Tongue (tissue), 3 donors: ENCODE measurements at places on chromosomes 6 and 20. TPM values are rescaled to one million over a fixed set of nuclear protein-coding genes. Genes with fewer than 3 reads are reported as not detected.
A peak's percentile ranks its signal among the peaks of the same experiment; 100 is the strongest.

DNA sequence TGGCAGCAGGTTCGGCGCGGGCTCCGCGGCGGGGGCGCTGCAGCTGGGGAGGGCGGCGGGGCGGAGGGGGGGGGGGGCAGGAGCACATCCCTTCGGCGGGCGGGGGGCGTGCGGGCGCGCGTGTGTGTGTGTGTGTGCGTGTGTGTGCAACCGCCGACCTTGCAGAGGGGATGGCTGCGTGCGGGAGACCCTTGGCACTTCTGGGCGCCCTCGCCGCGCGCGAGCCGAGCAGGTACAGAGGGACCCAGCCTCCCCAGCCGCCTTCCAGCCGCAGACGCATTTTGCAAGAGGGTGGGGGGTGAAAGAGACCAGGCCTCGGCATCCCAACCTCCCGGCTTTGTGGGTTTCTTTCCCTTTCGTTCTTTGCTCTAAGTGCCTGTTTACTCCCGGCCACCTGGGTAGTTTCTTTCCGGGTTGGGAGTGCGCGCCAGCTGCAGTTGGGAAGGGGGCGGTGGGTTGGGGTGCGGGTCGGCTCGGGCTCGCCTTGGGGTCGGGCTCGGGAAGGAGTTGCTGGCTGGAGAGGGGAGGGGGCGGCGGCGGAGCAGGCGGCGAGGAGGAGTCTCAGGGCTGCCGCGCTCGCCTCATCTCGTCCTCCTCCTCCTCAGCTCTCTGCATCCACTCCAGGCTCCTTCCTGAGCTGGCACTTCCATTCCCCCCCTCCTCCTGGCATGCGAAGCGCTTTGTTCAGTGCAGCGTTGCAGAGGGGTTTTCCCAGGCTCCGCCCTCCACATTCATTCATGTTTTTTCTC is 620 bp downstream of the HIVEP1 start:
- peak; percentile 94 for DNase-seq

DNA sequence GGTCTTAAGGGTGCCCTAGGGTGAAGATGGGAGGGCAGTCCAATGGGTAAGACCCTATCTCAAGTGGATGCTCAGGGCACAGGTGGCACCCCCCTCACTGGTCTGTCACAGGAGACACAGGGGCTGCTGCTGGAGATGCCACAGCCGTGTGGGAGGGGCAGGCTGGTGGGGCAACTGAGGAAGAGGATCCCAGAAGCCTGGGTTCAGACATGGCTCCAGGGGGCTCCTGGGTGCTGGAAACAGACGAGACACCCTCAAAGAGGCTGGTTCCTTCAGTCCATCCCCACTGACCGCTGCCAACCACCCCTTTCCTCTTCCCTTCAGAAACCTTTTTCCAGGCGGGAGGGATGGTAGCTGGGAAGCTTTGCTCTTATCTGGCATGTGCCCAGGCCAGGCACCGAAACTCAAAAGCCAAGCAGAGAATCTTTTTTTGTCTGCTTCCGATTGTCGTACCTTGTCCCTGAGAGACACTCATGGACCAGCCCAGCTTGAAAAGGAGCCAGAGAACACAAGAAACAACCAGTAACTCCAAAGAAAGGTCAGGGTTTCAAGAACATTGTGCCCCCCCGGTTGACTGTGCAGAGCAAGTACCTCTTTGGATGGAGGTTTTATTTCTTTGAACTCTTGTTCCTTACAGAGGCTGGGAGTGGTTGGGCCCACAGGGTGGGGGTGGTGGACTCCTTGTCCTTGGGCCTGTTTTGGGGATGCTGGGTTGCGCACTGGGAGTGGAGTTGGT is 28.5 kb upstream of the EMILIN3 start:
- peak; percentile 41 for DNase-seq

GRCh38 chr6:17966451-17966850 is 21.0 kb downstream of the KIF13A start:
- DNase-seq: no peak

Gene TSBP1
- not detected for total RNA-seq

Gene FAM209B
- total RNA-seq: not detected
